NCI-H1092 (cell line): ENCODE measurements at places on chromosomes 2 and 18.

GRCh38 chr2:188399159-188399558 is 107.5 kb downstream of the GULP1 start:
- DNase-seq = no peak

DNA sequence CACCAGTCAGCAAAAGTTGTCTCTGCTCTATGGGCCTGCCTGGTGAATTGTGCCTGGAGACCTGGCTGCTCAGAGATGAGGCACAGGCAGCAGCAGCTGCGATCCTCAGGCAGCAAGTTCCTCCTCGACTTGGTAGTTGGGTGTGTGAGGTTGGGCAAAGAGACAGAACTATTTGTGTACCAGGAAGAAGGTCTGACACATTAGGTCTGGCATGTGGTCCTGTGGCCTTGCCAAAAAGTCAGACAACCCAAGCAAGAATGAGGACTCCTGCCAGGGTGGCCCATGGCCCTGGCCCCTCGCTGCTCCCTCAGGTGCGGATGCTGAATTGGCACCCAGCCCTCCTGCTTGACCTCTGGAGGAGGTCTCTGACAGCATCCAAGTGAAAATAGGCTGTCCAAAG is 192.7 kb downstream of the DYSF start:
- DNase-seq = no peak

DNA sequence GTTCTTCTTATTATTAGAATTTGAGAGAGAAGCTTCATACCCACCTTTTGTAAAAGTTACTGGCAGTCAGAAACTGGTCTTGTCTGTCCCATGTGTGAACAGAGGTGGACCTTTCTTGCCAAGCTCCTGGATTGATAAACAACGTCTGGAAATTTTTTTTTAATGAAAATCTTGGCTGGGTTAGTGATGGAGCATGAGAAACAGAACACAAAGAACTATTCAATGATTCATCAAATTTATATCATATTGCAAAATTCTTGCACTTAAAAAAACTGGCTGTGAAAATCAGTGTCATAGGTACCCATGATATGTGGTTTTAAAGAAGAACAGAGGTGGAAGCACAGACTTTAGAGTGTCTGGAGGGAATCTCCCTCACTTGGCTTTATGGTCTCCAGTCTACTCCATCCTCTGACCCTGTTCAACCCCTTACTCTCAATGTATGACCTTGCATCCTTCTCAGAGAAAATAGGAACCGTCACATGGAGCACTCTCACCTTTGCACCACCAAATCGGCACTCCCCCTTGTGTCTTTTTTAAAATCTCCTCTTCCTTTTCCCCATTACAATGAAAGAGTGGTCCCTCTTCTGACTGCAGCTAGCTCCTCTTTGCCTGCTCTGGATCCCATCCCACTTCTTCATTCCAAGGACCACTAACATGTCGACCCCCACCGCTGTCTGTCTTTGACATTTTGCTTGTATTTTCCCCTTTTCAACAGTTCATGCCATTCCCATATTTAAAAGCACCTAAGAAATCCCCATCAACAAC is 58.2 kb downstream of the COPS8 start:
- DNase-seq = no peak

GRCh38 chr2:215553946-215554345 is 118.1 kb upstream of the FN1 start:
- no peak for DNase-seq

DNA sequence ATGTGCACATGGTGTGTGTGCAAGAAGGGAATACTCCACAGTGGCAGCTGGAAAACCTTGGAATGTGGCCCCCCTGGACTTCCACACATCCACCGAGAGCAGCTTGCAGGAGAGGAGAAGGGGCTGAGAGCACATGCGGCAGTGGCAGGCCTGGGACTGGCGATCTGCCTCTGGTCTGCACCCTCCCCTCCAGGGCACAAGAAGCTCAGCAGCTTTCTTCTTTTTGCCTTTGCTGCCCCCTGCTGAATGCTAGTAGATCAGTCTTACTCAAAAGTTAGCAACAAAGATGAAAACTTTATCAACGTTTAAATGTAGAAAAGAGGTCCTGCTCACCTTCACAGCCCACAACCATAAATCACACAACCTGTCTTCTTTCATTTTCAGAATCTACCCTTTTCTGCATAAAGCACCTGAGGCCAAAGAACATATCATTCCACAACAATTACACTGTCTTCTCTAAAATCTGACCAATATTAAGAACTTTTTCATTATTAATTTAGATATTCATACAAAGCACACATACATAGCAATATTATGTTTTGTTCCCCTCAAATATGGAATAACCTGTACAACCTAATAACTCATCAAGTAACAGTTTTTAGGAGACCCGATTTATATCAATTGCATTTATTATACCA is 34.6 kb downstream of the TGFBRAP1 start:
- DNase-seq = no peak

DNA sequence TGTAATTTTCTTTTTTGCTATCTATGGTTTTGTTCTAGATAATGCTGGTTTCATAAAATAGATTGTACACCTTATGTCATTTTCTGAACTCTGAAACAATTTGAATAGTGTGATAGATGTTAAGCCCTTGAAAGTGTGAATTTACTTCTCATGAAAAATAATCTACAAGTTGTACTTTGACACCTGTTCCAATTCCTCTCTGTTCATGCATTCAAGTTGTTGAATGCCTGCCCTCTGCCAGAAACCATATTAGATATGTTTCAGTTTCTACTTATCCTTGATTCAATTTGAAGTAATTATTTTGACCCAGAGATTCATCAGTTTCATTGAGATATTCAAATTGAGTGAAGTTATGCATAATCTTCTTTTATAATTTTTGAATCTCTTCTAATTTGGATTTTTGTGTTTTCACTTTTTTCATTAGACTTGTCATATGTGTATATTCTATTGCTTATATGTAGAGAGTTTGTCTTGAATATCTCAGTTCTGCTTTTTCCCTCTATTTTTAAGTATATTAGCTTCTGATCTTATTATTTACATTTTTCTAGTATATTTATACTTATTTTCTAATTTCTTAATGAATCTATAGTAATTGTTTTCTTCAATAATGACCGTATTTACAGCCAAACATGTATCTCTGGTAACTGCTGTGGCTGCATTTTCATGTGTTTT is 143.3 kb upstream of the TACR1 start:
- no peak for DNase-seq

GRCh38 chr2:66521291-66521922 is 86.5 kb downstream of the MEIS1 start:
- no peak for DNase-seq

GRCh38 chr2:241050624-241051577 is 51.2 kb downstream of the MTERF4 start:
- DNase-seq = no peak

- DNase-seq = no peak
Measured at GRCh38 chr2:1628893-1629292, 115.4 kb downstream of the PXDN start.

DNA sequence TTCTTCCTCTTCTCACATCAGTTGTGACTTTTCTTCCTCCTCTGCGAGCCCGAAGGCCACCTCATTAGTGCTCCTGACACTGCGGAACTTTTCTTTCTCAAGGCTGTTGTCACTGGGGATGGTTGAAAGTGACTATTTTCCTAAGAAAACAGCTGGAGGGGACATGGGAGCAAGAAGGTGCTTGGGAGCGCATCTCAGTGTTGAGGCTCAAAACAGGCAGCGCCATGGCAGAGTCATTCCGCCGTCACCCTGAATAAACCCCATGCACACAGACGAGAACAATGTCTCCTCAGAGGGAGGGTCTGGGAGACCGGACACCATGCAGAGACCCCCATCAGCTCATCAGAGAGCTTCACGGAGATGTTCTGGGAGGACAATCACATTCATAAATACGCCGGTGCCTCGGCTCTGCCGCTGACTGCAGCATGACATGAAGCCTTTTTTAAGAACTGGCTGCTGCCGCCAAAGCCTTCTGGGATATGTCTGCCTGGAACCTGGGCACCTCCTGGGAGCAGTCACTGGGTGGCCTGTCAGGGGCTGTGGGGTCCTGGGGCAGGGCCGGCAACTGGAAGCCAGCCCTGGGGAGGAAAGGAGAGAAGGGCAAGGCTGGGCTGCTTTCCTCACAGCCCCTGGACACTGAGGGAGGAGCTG is 19.2 kb downstream of the ATOH8 start:
- DNase-seq = no peak

DNA sequence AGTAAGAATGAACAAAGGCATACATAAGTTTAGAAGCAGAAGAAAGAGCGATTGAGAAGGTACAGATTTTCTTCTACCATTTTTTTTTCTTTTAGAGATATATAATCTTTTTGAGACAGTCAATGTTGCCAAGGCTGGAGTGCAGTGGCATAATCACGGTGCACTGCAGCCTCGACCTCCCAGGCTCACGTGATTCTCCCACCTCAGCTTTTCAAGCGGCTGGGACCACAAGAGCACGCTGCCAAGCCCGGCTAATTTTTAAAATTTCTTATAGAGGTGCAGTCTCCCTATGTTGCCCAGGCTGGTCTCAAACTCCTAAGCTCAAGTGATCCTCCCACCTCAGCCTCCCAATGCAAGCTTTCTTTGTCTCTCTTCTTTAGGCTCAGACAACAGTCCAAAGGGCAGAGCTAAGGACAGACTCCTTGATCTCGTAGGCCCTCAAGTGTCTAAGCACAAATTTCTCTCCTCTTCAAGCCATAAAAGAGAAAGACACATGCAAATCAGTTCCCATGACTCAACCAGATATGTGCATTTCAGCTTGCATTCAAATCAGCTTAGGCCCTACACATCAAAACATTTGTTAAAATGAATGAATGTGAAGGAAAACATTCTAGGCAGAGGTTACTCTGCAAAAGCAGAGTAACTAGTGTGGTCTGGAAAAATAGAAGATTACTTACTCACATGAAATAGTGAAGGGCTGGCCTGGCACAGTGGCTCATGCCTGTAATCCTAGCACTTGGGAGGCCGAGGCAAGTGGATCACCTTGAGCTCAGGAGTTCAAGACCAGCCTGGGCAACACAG is 18.0 kb downstream of the ITSN2 start:
- DNase-seq = no peak

DNA sequence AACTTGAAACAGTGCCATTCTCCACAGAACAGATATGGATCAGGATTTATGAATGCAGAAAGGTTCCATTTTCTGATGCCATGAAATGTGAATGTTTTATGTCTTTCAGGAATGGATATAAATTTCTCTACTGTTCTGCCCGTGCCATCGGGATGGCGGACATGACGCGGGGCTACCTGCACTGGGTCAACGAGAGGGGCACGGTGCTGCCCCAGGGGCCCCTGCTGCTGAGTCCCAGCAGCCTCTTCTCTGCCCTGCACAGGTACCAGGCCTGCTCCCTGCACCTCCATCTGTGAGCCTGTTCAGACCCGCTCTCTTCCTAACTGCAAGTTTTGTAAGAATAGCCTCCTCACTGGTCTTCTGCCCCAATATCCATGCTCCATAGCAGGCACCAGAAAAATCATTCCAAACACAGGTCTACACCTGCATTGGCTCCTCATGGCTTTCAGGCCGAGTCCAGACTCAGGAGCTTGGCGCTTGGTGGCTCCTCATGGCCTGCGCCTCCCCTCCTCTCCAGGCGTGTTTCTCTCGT is 68.6 kb downstream of the LPIN1 start:
- no peak for DNase-seq

GRCh38 chr2:8324901-8325300 is 357.0 kb upstream of the ID2 start:
- DNase-seq = no peak

DNA sequence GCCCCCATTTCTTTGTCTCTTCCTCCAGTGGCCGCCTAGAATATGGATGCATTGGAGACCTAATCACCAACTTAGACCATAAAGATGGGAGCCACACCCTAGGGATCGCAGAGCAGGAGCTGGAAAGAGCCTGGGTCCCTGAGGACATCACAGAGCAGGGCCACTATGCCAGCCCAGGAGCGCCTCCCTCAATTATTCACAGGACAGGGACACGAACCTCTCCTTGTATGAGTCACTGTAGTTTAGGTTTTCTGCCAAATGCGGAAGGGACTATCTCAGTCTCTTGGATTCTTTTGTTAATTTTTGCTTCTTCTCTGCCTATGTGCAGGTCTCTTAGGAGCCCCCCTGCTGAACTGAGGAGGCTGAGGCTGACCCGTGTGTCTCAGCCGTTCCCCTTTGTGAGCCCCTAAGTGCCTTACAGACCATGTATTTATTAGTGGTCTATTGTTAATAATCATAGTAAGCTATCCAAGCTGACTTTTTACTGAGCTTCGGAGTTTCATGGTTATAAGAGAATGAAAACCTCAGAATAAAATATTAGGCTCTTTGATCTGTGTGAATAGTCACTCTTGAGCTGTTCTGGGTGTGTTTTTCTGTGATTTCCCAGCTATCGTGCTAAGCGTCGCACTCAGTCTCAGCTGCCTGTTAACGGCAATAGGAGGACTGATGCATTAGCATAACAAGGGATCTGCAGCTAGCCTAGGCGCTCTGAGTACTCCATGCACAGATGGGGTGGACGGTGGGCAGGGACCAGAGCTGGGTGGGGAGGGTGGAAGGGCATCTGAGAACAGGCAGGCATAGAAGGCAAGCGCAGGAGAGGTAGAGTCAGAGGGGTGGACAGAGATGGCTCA is 12.7 kb upstream of the PTPN4 start:
- no peak for DNase-seq

DNA sequence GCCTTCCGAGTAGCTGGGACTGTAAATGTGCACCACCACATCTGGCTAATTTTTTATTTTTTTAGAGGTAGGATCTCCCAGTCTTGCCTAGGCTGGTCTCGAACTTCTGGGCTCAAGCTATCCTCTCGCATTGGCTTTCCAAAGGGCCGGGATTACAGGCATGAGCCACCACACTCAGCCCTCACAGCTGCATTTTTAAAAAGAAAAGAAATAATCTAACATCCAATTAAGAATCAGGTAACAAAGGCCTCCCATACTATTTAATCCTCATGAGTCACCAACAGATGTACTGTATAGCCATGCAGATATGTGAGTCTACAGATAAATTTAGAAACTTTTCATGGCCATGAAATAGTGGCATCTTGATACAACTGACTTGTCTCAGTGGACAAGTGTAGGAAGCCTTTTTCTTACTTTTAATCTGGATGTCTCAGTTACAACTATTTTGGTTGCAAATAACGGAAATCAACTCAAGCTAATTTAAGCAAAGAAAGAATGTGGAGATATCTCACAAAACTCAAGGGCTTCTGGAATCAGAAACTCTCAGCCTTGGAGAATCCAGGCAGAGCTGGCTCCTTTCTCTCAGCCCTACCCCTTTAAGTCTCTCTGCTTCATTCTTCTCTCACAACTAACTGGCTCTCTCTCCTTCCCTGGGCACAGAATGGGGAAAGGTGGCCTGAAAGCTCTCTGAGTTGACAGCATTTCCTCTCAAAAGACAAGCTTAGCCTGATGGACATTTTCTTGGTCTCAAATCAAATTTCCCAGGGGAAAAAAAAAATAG is 12.8 kb upstream of the PPM1B start:
- DNase-seq = no peak

- DNase-seq = no peak
Measured at GRCh38 chr2:9004338-9005204, 1.1 kb upstream of the MBOAT2 start.

- DNase-seq = no peak
Measured at GRCh38 chr18:49631146-49631866, 69.4 kb downstream of the LIPG start.

GRCh38 chr2:239438995-239439753 is 38.4 kb upstream of the HDAC4 start:
- DNase-seq = no peak

- DNase-seq = peak; percentile 56
Measured at GRCh38 chr18:24014062-24014985, at the start of gene TTC39C. Gene TTC39C, plus strand, starts transcription at chr18:24014754. Its CDS starts 118 bp downstream, at chr18:24014872.
